CD4-positive, alpha-beta memory T cell (primary cell): ENCODE measurements at places on chromosomes 7 and 10. TPM values are rescaled to one million over a fixed set of nuclear protein-coding genes. Genes with fewer than 3 reads are reported as not detected.

The PWWP2B gene
- 9.4 TPM for total RNA-seq

The CYP2C9 gene
- not detected for total RNA-seq

The NPC1L1 gene
- 0.23 TPM for total RNA-seq

The TMEM139 gene
- total RNA-seq: 1.8 TPM

The TMEM229A gene
- total RNA-seq: not detected

The IFIT1B gene
- not detected for total RNA-seq

GRCh38 chr7:28957064-28957750 is 923 bp downstream of the TRIL start:
- no peak for DNase-seq

GRCh38 chr10:92042541-92042940 is 119.0 kb downstream of the BTAF1 start:
- no peak for DNase-seq

- no peak for DNase-seq
Measured at GRCh38 chr10:32318476-32318896, 28.5 kb downstream of the EPC1 start.

DNA sequence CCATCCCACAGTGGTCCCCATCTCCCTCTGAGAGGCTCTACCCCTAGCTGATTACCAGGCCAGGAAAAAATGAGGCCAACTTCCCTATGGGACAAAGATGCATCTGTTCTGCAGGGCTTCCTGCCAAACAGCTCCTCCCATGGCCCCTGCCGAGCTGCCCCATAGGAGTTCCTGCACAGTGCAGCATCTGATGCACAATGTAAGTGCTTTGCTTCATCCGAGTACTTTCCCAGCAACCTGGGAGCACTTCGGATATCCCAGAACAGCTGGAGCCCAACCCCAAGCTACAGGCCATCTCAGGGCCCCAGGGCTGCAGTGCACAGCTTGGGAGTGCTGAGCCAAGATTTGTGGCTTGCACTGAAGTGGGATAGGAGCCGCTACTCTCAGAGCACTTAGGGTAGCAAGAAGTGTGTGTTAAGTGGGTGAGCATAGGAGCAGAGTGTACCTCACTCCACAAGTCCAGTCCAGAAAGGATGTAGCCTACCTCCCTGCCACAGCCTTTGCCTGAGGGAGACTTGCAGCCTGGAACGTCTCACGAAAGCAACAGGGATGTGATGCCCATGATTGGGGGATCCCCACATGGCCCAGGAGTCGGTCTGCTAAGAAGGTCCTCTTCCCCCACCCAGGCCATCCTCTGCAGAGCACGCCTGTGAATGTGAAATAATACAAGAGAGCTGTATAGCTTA is 209.6 kb upstream of the VWC2 start:
- DNase-seq: no peak

GRCh38 chr10:102450124-102450373 is 1.3 kb downstream of the C10orf95 start:
- no peak for DNase-seq

- no peak for DNase-seq
Measured at GRCh38 chr7:15757041-15758000, 70.8 kb upstream of the MEOX2 start.

- DNase-seq: no peak
Measured at GRCh38 chr10:93867525-93867924, 26.3 kb upstream of the SLC35G1 start.

- no peak for DNase-seq
Measured at GRCh38 chr10:96244354-96244753, 27.0 kb downstream of the BLNK start.

DNA sequence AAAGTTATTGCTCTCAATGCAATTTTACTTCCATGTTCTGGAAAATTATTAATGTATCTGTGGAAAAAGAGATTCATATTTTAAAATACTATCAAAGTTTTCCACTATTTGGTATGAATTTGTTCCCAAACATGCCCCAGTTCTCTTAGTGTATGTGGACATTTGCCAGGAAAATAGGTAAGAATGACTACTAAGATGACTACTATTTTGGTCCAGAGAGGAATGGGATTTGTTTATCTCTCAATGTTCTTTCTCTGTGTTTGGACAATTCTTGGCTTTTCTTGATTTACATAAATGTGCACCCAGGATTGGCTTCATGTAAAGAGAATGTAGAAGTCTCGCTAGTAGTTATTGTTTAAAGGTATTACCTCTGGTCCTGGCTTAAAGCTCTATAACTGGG is 60.3 kb upstream of the POT1 start:
- no peak for DNase-seq

DNA sequence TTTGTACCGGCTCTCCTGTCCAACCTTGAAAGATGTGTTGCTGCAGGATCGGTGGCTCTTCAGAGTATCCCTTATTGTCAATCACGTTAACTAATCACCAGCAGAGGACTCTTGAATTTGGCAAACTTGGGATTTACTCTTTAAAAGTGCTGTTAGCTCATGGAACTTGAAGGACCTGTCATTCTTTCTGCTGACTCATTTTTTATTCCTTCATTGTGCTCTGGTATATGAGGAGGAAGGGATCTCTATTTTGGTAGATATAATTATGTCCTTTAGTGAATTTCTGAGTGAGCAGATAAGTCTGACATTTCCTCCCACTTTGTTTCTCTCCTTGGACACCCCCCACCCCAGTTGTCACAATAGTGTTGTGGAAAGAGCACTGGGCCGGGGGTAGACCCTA is 175.1 kb upstream of the HDAC9 start:
- DNase-seq: no peak

- DNase-seq: no peak
Measured at GRCh38 chr10:47402641-47403301, 18.7 kb upstream of the ZNF488 start.
